ENCODE measurements at places on chromosomes 13 and 19. TPM values are rescaled to one million over a fixed set of nuclear protein-coding genes. Genes with fewer than 3 reads are reported as not detected.

Gene F2RL3
- total RNA-seq = not detected

Gene AKAP8
- 9.9 TPM for total RNA-seq

Gene SCN1B
- total RNA-seq = 14.1 TPM

Gene VSIG10L
- total RNA-seq = 0.26 TPM

Gene NCAN
- under 0.01 TPM for total RNA-seq

Gene PSG1
- total RNA-seq = 0.51 TPM

Gene FCGBP
- total RNA-seq = 0.51 TPM

Gene IGFL3
- not detected for total RNA-seq

Gene NLRP11
- under 0.01 TPM for total RNA-seq

Gene TUBA3C
- not detected for total RNA-seq

Gene KLK11
- total RNA-seq = not detected

Gene ZNF547
- total RNA-seq = 4.6 TPM

Gene CBY2
- total RNA-seq = not detected

Gene ZNF497
- 2.5 TPM for total RNA-seq

Gene PRTN3
- not detected for total RNA-seq

Gene ZNF264
- total RNA-seq = 24.9 TPM

Gene URAD
- not detected for total RNA-seq

Gene ZNF699
- 12.3 TPM for total RNA-seq

Gene KLK5
- total RNA-seq = not detected

Gene ZNF135
- total RNA-seq = 11.2 TPM

Gene RGL3
- 1.8 TPM for total RNA-seq

Gene ZNF729
- total RNA-seq = not detected

Gene CYP2A7
- not detected for total RNA-seq

Gene CFD
- total RNA-seq = 18.8 TPM

Gene DKKL1
- total RNA-seq = 0.26 TPM

Gene CACNA1A
- 1.8 TPM for total RNA-seq

Gene ZNF45
- 22.1 TPM for total RNA-seq

Gene GPI
- 112 TPM for total RNA-seq

Gene MEDAG
- 47.0 TPM for total RNA-seq

Gene LILRA2
- total RNA-seq = not detected

Gene COL5A3
- 0.77 TPM for total RNA-seq

Gene LILRB4
- total RNA-seq = not detected

Gene MAMSTR
- total RNA-seq = 0.99 TPM

Gene MPND
- total RNA-seq = 7.1 TPM

Gene CCDC8
- total RNA-seq = 17.2 TPM

Gene FAM216B
- 0.26 TPM for total RNA-seq

Gene CRLF1
- 2.5 TPM for total RNA-seq

Gene SYNE4
- under 0.01 TPM for total RNA-seq

Gene CCL25
- total RNA-seq = not detected

Gene NALCN
- total RNA-seq = 1.5 TPM

Gene ANGPTL4
- total RNA-seq = 1.7 TPM

Gene ZNF8
- 4.9 TPM for total RNA-seq

Gene OR7A5
- total RNA-seq = not detected

Gene KIR3DL2
- not detected for total RNA-seq

Gene CD79A
- total RNA-seq = under 0.01 TPM

Gene C19orf85
- total RNA-seq = not detected

Gene TSKS
- total RNA-seq = 0.26 TPM

Gene PTH2
- not detected for total RNA-seq

Measured in fibroblast of lung (primary cell).